ENCODE measurements at places on chromosomes 1 and 21.
A peak's percentile ranks its signal among the peaks of the same experiment; 100 is the strongest.

DNA sequence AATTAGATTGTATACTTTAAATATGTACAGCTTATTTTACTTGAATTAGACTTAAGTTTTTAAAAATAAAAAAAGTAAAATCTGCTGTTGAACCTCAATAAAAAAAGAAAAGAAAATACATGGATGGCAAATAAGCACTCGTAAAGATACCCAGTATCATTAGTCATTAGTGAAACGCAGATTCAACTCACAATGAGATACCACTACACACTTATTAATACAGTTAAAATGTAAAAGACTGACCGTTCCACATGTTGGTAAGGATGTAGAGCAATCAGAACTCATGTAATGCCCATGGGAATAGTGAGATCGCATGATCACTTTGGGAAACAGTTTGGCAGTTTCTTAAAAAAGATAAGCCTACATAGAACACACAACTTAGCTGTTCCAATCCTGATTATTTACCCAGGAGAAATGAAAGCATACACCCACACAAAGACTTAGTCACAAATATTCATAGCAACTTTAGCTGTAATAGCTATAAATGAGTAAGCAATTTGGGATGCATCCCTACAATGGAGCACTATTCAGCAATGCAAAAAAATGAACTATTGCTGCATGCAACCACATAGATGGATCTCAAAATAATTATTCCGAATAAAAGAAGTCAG lies 7.3 kb downstream of the SH2D1B start:
- DNase-seq = no peak

DNA sequence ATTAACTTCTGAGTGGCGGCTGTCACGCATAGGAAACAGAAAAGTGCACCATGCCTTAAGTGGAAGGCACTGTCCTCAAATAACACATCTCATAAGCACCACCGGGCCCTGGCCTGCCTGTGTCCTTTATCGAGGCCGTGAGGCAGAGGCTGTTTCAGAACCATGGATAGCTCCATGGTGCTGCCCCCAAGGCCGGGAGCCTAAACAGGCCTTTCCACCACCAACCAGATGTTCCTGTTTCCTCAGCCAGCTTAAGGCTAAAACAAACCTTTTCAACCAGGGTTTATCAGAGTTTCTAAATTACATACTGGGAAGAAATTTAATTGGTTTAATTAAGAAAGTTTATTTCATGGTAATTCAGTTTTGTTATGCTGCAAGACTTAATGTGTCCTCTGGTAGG lies 114.4 kb downstream of the DMRTA2 start:
- DNase-seq = no peak

- no peak for DNase-seq
Measured at GRCh38 chr1:200242110-200243041, 167.5 kb downstream of the ZNF281 start.

DNA sequence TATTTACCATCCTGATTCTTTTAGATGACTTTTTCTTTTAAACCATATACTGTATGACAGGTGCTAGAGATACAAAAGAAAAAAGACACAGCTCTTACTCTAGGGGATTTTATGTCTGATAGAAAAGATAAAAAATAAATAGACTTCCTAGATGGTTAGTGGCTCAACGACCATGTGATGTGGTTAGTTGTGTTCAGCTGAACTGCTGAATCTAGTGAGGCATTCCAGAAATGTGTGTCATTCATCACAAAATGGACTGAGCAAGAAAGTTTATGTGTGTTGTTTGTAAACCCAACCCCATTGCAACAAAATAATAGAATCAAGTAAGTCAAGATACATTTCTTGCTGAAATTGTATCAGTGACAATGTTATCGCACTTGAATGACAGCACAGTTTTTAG lies 205.8 kb upstream of the LYPLAL1 start:
- DNase-seq = no peak

- DNase-seq = no peak
Measured at GRCh38 chr1:75719810-75720209, 4.7 kb upstream of the ACADM start.

DNA sequence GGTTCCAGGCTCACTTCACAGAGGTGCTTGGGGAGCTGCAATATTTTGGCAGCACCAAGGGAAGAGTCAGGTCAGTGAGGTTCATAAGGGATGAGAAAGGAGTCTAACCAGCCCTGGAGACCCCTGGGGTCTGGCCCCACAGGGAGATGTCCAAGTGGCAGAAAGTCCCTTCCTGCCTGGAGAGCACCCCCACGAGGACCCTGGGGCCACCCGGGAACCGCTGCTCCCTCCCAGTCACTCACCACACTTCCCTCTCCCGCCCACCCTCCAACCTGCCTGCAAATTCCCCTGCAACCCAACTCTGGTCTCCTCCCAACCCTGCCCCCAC lies 6.5 kb upstream of the ITGB2 start:
- DNase-seq = no peak

DNA sequence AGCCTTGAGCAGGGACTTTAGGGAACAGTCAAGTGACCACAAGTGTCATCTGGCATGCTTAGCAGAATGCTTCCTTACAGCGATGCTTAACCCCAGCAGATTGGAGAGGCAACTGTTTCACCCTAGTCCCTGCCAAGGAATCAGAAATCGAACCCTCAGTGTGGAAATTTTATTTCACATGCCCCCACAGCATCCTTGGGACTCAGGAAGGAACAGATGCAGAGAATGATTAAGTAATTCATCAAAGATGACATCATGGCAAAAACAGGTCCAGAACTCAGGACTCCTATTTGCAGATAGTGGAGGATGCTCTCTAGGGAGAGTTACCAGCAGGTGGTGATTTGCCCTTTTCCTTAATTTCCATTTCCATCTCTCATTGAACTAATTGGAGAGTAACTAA lies 333.0 kb upstream of the KAZN start:
- DNase-seq = no peak

GRCh38 chr1:223784541-223784940 lies 61.2 kb downstream of the TP53BP2 start:
- DNase-seq = no peak

DNA sequence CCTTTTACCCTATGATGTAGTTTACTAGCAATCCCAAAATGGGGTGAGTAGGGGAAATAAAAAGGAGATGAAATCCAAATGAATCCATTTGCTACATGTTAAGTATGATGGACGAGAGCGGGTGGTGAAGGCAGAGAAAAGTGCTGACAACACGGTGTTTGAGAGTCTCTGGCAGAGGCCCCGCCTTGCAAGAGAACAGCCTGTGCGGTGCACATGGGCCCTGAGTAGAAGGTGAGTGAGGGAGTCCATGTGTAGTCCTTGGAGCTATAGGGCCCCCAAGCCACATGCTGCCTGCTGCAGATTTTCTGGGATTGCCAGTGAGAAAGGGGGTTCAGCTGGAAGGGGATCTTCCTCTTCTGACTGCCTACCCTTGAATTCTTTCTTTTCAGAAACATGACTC lies 177.1 kb downstream of the TNR start:
- DNase-seq = no peak

DNA sequence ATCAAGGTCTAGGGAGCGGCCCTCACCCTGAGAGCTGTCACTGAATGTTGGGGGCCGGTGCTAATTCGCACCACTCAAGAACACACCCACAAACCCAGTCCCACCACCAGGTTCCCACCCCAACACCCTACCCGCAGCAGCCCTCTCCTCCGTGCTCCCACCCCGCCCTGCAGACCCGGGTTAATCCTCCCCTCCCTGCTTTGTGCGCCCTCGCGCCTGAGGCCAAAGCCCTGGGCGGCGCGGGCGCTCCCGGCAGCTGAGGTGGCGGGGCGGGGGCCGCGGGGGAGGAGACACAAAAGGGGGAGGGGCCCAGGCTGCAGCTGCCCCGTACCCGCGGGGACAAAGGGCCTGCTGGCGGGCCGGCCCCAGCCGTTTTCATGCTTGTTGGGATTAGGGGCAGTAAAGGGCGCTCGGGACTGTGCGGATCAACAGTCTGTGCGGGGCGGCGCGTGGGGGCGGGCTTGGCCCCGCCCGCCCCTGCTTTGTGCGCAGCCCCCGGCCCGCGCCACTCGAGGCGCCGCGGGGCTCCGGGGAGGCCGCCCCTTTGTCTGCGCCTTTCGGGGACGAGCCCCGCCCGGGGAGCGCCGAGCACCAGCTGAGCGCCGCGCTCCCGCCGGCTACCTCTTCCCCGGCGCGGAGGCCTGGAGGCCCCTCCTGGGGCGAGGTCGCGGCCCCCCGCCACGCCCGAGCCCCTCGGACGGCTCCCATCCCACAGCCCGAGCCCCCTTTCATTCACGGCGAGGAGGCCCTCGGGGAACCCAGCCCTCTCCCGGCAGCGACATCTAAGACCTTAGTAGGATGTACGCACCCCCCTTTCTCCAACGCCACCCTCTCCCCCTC lies 10.9 kb downstream of the C1orf216 start:
- DNase-seq = peak; percentile 13

GRCh38 chr21:26130249-26130881 lies 40.2 kb downstream of the APP start:
- DNase-seq = no peak

GRCh38 chr1:9588551-9589143 lies at the start of gene TMEM201:
TMEM201 (plus strand) TSS chr1:9588911; CDS start chr1:9588931, 20 bp downstream.
- DNase-seq = peak; percentile 94

DNA sequence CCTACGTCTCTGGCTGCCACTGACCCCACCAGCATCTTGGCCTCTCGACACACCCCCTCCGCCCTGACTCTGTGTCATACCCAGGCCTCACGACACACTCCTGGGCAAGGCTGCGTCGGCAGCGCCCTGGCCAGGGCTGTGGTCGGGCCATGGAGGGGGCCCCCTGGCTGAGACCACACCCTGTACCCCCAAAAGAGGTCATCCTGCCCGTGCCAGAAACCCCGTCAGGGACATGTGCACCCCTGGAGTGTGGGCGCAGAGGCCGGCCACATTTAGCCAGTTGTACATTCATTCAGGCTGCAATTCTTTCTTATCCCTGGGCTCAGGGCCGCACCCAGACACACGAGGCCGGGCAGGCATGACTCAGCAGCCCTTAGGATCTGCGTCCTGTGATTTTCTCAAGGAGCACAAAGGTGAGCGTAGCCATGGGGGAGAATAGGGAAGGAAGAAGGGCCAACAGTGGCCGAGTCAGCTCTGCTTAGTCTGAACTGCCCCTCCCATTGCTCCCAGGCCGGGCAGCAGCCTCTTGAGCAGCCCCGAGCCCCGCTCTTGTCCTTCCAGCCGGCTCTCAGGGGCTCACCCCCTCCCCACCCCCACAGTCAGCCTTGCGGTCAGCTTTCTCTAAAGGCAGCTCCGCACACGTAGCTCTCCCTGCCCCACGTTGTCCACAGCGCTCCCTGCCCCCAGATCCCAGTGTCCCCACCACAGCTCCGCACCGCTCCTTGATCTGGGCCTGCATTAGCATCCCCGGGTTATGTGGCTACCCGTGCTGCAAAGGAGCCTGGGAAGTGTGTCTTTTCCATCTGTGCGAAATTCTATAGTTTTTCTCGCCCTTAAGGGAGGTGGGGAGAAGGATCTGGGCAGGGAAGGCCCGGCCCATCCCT lies 7.9 kb downstream of the CSTB start:
- DNase-seq = no peak

DNA sequence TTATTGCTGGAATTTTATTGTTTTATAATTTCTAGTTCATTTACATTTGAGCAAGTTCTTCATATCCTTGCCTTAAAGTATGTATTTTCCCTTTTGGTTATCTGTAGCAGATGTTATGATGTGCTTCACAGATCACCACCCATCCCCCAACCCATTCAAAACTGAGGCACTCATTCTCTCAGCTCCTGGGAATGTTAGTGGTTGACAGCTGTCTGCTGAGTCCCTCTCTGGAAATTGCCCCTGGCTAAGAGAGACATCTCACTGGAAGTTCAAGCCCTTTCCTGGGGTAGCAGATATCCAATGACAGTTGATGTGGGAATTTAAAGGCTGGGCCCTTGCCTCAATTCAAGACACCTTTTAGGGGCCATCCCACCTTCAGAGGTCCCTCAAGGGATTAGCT lies 4.3 kb upstream of the DPYD start:
- no peak for DNase-seq

DNA sequence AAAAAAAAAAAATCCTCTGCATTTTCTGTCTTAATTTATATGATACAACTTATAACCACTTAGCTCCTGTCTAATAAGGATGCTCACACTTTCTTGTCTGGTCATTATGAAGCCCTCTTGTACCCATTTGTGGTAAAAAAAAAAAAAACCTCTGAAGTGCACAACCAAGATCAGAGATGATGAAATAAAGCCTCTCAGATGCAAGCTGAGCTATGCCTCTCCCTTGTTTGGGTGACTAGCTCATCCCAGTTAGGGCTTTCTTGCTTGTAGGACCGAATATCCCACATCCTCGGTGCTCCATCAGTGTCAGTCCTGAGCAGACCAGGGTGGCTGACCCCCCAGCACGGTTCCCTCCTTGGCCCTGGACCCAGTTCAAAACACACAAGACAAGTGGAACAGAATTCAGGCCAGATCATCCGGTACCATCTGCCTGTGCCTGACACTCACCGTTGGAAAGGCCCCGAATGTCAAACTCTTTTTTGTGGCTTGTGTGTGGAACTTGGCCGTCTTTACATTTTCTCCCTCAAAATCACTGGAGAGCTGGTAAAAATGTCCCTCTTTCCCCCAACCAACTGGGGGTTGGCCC lies 6.3 kb upstream of the SELENON start:
- DNase-seq = no peak

- DNase-seq = no peak
Measured at GRCh38 chr1:58942759-58943191, 158.9 kb upstream of the JUN start.

GRCh38 chr1:57882934-57883641 lies 459.2 kb upstream of the DAB1 start:
- no peak for DNase-seq

DNA sequence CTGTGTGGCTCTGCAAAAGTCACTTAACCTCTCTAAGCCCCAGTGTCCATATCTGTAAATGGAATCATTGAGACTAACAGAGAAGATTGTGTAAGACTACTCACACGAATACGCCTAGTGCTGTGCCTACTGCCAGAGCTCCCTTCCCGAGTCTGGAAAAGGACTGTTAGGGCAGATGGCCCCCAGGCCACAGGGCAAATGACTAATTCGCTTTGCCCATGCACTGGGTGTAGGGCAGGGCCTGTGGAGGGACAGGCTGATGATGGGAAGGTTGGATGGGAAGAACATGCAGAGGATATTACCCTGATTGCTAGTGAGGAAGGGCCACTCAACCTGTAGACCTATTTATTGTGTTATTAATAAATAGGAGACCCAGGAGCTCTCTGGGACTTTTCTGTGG lies 4.2 kb upstream of the GPR61 start:
- DNase-seq = no peak

DNA sequence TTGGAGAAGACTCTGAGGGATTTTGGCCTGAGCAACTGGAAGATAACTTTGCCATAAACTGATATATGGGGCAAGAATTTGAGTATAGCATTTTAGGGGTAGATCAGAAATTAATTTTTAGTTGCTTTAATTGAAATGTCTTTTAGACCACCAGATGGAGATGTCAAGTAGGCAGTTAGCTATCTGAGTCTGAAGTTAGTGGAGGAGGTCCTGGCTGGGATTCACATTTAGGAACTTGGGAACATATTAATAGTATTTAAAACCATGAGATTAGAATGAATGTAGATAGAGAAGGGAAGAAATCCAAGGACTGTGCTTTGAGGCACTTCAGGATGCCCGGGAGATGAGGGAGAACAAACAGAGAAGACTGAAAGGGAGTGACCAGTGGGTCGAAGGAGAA lies 32.6 kb downstream of the SLC44A3 start:
- no peak for DNase-seq

All from activated T-helper 9 cell treated with anti-CD3 and anti-CD28 coated beads, Interleukin-2, amount 50 U/mL, for 16 hours (primary cell).